T-cell (primary cell): ENCODE measurements at places on chromosomes 1 and 21.

DNA sequence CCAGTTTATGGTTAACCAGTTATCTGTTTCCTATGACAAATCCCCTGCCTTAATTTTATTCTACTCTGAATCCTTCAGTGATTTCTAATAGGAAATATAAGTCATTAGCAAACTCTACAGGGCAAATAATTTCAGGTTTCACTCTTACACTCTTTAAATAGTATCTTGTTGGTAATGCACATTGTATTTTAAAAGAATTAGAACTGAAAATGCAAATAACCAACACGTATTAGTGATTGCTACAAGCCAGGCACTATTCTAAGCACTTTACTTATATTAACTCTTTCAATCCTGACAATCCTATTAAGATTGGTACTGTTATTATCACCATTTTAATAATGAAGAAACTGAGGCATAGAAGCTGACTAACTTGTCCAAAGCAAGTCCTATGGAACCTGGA, 48.3 kb upstream of the LHX8 start:
- no peak for DNase-seq

DNA sequence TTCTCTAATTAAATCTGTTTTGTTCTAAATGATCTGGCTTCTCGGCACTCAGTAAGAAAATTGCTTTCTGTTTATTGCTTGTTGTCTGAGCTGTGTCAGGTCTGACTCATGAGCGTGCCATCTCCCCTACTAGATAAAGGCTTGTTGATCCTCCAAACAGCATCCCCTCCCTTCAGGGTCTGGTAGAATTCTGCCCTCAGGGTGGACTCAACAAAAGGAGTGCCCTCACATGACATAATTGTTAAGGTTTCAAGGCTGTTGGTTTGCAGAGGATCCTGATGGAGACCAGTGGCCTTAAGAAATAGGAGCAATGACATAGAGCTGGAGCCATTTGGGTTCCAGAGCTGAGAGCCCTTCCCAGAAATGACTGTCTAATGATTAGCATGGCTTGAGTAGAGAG, 36.0 kb upstream of the ATP2B4 start:
- no peak for DNase-seq

GRCh38 chr1:195898924-195899323, 709.3 kb downstream of the KCNT2 start:
- DNase-seq, result no peak

GRCh38 chr1:94768036-94768435, 52.1 kb upstream of the SLC44A3 start:
- DNase-seq, result no peak

DNA sequence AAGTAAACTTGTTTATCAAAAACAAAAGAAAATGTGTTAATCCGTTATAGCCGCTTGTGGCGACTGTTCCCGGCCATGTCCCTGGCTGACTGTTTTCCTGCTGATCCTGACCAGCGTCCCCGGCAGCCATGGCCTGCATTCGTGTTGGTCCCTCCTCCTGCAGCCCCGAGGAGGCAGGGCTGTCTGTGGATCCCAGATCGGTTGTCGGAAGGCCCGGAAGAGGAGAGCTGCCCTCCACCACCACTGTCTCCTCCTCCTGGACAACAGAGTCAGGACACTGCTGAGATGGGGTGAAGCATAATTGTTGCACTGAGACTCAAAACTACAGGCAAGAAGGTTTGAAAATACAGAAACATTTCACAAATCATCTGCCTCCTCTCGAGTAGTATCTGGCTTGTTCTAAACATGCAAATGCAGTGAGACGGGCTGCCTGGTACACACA, 3.6 kb upstream of the MXRA8 start:
- DNase-seq, result no peak

- DNase-seq, result no peak
These were observed 110.6 kb upstream of the ATP1A1 start for GRCh38 chr1:116262207-116262994.

DNA sequence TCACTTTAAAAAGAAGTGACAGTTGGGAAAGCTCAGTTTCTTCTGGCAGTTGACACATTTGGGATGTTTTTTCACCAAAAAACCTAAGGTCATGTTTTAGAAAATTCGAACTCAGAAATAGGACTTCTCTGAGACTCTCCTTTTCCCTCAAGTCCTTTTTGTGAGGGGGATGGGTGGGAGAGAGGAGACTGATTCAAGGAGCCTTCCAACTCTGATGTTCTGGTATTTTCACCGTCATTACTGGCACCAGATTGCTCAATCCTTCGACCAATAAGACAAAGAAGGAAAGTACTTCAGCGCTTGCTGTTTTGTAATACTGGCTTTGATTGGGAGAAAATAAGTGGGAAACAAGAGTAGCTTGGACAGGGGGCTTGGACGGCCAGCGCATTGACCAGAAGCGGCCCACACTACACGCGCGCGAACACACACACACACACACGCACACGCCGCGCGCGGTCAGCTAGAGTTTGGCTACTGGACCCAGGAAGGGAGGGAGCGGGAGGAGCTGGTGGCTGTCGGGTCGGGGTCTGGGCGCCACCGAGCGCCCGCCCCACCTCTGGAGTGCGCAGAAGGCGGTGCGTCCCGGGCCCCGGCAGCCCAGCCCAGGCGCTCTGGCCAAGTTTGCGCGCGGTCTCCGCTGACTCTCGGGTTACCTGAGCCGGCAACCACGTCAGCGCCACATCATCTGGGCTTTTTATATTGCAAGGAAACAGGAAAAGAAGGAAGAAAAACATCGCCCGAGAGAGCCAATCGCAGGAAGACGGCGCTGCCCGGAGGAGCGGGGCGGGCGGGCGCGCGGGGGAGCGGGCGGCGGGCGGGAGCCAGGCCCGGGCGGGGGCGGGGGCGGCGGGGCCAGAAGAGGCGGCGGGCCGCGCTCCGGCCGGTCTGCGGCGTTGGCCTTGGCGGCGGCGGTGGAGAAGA, at the start of gene KCNK1:
Gene KCNK1 (plus strand): TSS at position 855 of the 921 bp plus-strand sequence. CDS start 66 bp downstream, at position 921.
- no peak for DNase-seq

- no peak for DNase-seq
These were observed 35.0 kb upstream of the AGO1 start for GRCh38 chr1:35847935-35848565.

GRCh38 chr1:67677930-67678329, 7.1 kb upstream of the GADD45A start:
- no peak for DNase-seq

DNA sequence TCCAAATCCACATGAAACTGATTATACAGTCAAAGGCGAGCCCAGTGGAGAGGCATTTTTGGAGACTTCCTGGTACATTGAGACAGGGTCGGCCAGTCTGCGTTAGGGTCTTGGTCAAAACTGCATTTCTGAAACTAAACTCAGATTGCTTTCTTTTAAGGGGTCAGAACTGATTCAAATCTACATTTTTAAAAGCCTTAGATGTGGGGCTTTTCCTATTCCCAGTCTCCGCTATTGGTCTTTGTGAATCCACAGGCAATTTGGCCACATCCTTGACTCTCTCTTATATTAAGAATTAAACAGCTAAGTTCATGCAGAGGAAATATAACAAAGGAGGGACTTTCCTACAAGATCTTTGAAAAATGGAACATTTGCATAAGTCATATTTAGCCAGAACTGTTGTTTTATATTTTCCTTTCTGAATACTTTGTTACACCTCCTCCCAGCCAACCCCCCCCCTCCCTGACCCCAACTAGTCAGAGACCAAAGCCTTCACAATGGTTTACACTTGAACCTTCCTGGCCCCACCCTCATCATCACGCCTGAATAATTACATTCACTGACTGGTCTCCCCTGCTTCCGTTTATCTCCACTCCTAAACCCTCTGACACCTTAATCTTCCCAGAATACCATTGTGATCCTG, 30.9 kb downstream of the SELL start:
- no peak for DNase-seq

DNA sequence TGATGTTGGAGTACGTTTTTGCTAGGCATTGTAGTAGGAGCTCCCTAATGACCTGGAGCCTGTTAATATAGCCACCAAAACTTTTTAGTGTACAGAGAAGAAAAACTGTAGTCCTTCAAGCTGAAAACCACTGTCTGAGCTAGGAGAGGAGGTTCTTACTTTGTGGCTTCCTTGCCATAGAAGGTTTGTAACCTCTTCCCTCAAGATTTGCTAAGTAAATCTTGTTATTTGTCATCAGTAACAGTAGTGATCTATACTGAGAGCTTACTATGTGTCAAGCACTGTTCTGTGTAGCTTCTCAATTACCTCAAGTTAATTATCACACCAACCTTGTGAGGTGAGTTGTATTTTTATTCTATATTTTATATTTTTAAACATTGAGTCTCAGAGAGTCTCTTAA, 21.2 kb upstream of the LRRC8C start:
- DNase-seq, result no peak

DNA sequence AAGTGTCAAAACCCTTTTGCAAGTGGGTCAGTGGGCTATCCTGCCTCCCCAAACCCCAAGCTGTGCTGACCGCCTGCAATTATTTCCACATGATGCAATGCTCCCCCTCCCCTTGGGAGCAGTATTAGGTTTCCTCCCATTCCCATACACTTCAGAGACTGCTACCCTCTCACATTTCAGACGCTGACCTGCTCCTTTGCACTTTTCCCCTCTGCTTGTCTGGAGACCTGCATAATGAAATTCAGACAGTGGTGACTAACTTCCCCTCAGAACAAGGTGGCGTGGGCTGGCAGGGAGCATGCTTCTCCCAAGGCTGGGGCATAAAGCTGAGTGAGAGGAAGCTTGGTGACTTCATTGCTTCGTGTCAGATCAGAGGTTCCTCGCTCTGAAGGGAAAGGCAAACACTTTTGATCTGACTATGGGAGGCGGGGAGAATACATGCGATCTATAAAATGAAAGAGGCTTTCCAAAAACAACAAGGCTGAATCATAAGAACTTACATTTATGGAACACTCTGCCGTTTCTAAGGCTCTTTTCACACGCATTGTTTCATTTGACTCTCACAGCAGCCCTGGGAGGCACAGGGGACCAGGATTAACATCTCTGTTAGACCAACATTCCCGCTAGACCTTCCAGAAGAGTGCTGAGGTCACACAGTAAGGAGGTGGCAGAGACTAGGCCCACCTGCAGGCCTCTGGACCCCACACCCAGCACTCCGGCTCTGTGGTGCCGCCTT, 27.5 kb upstream of the ROR1 start:
- DNase-seq, result no peak

GRCh38 chr1:82153272-82153629, 352.5 kb downstream of the ADGRL2 start:
- DNase-seq, result no peak

- no peak for DNase-seq
These were observed 665.5 kb downstream of the PTPRU start for GRCh38 chr1:29901624-29902325.

DNA sequence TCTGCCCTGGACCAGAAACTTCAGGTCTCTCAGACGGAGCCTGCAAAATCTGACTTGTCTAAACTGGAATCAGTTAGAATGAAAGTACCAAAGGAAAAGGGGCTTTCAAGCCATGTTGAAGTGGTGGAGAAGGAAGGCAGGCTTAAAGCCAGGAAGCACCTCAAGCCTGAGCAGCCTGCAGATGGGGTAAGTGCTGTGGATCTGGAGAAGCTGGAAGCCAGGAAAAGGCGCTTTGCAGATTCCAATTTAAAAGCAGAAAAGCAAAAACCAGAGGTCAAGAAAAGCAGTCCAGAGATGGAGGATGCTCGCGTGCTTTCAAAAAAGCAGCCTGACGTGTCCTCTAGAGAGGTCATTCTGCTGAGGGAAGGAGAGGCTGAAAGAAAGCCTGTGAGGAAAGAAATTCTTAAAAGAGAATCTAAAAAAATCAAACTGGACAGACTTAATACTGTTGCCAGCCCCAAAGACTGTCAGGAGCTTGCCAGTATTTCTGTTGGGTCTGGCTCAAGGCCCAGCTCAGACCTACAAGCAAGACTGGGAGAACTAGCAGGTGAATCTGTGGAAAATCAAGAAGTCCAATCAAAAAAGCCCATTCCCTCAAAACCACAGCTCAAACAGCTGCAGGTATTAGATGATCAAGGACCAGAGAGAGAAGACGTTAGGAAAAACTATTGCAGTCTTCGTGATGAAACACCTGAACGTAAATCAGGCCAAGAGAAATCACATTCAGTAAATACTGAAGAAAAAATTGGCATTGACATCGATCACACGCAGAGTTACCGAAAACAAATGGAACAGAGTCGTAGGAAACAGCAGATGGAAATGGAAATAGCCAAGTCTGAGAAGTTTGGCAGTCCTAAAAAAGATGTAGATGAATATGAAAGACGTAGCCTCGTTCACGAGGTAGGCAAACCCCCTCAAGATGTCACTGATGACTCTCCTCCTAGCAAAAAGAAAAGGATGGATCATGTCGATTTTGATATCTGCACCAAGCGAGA, 46.6 kb downstream of the ZBTB17 start:
- DNase-seq, result no peak

- DNase-seq, result no peak
These were observed 1.4 kb upstream of the CFAP298 start for GRCh38 chr21:32613436-32614043.

GRCh38 chr1:210932104-210932503, 201.8 kb downstream of the KCNH1 start:
- DNase-seq, result no peak

GRCh38 chr1:235809688-235810397, 56.9 kb downstream of the LYST start:
- DNase-seq, result no peak

DNA sequence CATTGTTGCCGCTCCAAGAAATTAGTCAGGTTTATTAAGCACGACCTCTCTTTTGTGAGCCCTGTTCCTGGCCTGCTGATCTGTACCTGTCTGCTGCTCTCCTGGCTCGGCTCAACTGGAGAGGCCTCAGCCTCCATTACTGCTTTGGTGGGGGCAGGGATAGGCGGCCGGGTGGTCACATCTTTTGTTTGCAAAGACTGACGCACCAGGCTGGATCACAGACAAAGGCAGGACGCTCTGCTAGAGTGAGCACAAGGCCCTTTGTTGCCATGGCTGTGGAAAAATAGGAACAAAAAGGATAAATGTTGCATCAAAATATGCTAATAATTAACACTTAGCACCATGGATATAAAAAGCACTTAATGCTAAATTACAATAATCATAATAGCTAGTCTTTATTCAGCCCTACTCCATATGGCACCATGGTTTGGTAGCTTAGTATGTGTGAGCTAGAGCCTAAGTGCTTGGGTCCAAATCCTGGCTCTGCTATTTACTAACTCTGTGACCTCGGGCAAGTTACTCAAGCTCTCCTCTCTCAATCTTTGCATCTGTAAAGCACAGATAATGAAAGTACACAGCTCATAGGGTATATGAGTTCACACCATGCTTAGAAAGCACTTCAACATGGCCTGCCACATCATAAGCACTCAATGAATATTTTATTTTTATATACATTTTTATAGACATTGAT, 28.9 kb upstream of the HPDL start:
- no peak for DNase-seq

DNA sequence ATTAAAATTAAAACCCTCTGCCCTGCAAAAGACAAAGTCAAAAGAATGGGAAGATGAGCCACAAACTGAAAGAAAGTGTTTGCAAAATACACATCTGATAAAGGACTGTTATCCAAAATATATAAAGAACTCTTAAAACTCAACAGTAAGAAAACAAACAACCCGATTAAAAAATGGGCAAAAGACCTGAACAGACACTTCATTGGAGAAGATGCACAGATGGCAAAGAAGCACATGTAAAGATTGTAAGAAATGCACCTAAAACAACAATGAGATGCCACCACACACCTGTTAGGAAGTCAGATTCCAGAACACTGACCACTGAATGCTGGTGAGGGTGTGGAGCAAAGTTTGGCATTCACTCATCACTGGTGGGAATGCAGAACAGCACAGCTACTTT, 24.6 kb upstream of the POFUT2 start:
- no peak for DNase-seq
